ENCODE measurements at places on chromosomes 5 and 9.

- no peak for DNase-seq
Measured at GRCh38 chr5:156376751-156377150, 49.8 kb downstream of the SGCD start.

GRCh38 chr5:11387382-11387781 is 516.9 kb downstream of the CTNND2 start:
- no peak for DNase-seq

DNA sequence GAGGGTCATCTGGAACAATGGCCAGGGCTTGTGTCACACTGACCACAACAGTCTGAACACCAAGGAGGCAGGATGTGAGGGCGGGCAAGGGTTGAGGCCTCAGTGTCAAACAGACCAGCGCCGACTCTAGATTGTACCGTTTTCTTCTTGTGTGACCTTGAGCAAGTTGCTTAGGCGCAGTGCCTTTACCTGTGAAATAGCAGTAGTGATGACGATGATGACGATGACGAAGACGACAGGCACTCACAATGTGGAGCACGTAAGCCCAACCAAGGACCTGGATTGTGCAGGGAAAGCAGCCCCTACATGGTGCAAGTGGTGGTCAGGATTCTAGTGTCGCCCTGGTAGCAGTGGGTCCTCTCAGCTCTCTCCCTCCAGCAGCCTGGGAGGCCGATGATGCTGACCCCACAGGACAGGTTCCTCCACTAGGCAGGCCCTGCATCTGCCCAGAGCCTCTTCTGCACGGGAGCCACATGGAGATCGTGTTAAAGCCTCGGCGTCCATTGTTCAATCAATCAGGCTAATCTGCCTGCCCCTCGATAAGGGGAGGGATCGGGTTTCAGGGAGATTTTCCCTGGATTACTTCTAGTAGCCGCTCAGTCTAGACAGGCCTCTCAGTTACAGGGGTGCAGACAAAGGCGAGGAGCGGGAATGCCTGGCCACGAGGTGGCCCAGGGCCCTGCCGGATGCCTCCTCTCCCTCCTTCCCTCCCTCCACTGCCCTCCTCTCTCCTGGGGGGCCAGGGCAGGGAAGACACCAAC is 91.7 kb downstream of the MACROH2A1 start:
- DNase-seq: no peak

DNA sequence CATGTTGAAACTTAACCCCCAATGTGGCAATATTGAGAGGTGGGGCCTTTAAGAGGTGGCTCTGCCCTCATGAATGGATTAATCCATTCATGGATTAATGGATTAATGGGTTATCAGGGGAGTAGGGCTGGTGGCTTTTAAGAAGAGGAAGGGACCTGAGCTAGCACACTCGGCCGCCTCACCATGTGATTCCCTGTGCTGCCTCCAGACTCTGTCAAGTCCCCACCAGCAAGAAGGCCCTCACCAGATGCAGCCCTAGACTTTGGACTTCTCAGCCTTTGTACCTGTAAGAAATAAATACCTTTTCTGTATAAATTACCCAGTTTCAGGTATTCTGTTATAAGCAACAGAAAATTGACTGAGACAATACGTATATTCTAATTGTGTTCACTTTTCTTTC is 272.2 kb upstream of the DMRT1 start:
- no peak for DNase-seq

DNA sequence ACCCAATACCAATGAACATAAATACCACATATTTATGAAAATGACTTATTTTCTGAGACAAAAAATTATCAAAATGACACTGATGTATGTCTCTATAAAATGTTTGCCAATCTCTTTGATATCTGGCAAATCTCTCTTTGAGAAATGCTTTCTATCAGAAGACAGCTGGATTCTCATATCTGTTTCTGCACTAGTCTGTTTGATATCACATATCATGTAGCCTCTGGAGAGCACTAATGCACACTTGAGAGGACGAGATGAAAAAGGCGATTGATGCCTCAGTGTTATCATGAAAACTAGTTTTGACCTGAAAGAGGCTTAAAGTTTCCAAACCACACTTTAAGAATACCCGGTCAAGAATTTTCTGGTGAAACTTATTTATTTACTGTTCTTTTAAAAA is 29.1 kb upstream of the ANKRD55 start:
- DNase-seq: no peak

- no peak for DNase-seq
Measured at GRCh38 chr9:13481274-13481673, 201.8 kb upstream of the MPDZ start.

DNA sequence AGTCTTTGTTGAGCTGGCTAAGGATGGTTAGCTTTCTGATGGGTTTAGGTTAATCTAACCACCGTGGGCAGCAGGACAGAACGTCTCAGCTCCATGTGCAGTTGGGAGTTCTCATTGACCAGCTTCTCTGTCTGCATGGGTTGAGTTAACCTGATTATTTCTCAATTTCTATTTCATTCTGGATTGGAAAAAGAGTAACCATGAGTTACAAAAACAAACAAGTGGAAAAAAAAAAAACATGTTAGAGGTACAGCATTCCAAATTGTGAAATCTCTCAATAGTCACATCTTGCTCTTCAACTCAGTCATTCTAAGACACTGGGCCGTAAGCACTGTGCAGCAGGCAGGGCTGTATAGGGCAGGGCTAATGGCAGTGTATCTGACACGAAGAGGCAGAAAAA is 343.7 kb upstream of the KLF4 start:
- DNase-seq: no peak

- no peak for DNase-seq
Measured at GRCh38 chr9:76987594-76988200, 31.8 kb upstream of the FOXB2 start.

- no peak for DNase-seq
Measured at GRCh38 chr5:142600092-142600491, 85.8 kb downstream of the FGF1 start.

GRCh38 chr9:90459321-90459720 is 183.3 kb downstream of the DIRAS2 start:
- no peak for DNase-seq

DNA sequence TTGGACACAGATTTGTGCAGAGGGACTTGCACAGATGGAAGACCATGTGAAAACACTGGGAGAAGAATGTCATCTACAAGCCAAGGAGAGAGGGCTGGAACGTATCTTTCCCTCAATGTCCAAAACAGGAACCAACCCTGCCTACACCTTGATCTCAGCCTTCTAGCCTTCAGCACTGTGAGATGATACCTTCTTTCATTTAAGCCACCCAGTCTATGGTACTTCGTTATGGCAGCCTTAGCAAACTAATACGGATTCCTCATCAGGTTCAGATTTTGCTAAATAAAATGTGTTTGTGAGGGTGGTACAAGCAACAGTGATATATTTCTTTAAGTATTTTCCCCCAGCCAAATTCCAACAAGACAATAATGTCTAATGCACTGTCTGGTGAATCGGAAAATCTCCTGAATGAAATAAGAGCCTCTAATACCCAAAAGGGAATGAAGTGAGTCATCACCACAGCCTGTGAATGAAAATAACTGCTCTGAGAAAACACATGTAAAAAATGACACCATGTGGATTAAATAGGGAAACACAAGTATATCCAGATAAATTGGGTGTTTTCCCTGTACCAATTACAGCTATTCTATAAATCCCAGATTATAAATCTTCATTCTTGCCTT is 182.8 kb upstream of the TARS1 start:
- DNase-seq: no peak

DNA sequence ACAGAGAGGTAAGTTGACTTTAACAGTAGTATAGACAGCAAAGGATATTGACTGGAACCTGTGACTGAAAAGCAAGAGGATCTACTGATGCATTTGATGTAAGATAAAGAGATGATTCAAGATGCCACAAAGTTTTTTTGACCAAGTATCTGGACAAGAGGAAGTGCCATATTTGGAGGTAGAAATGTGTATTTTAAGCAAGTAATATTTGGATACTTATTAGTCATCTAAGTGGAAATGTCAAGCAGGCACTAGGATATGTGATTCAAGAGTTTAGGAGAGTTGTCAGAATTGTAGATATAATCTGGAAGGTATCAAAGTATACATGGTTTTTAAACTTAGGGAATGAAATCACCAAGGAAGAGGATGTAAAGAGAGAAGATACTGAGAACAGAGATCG is 686.1 kb upstream of the CHD1 start:
- DNase-seq: no peak

DNA sequence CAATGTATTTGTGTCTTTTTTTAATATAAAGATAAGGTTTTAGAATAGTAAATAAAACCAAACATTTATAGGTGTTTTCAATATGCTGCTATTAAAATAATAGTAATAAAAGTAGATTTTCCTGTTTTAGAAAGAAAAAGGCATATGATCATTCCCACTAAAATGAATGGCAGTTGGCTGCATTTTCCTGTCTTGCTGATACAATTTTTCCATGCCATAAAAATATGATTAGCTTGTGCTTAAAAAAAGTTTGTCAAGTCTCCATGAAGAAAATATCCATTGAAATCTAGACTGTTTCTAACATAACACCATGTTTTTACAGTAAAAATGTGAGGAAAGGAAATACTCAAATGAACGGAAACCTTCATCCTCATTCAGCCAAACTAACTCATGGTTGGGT is 65.0 kb downstream of the FBXL7 start:
- DNase-seq: no peak

GRCh38 chr9:117528225-117528624 is 113.4 kb upstream of the ASTN2 start:
- no peak for DNase-seq

GRCh38 chr9:88710449-88710848 is 175.5 kb downstream of the NXNL2 start:
- DNase-seq: no peak

DNA sequence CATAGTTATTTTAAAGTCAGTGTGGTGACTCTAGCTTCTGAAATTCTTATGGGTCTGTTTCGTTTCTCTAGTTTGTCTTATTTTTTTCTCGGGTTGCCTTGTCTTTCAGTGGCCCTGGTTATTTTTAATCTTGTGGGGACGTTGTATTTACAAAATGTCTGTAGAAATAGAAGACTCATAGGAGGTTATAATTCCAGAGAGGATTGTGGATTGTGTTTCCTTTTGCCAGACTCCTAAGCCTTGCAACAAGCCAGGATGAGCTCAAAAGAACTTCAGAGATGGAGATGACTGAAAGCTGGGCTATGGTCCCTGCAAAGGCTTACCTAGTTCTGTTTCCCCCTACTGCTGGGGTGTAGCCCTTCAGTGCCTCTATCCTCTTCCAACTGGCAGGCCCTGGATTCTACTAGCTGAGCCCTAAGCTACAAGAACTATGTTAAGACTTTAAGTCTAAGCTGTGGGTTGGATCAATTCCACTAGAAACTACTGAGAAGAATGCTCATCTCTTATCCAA is 32.2 kb upstream of the LECT2 start:
- DNase-seq: no peak

- DNase-seq: no peak
Measured at GRCh38 chr5:170474489-170475274, 29.1 kb upstream of the KCNIP1 start.
